Fibroblast of the conjunctiva (primary cell): ENCODE measurements at places on chromosomes 13 and 19.

GRCh38 chr13:112910616-112911280, 58.3 kb upstream of the MCF2L start:
- DNase-seq = no peak

- no peak for DNase-seq
These were observed 83.0 kb upstream of the FNDC3A start for GRCh38 chr13:48892688-48893075.

GRCh38 chr19:41425174-41426115, 1.7 kb downstream of the B3GNT8 start:
- DNase-seq = no peak

DNA sequence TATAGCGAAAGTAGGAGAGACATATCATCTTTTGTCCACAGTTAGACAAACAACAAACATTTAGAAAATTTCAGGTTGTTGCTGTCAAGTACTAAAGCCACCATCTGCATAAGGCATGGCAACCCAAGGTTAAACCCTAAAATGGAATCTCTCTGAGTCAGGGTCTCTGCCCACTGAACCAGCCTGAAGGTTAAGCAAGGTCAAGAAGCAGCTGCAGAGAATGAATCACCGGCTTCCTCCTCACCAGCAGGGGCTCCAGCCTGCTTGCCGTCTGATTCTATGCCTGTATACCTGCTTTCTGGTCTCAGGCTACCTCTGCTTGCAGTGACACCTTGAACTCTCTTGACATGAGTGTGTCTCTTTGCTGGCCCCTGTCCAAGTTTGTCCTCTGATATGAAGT, 726.2 kb upstream of the SGCG start:
- no peak for DNase-seq

GRCh38 chr19:31979362-31979761, 366.0 kb upstream of the ZNF507 start:
- no peak for DNase-seq

GRCh38 chr13:95480791-95481780, 71.4 kb upstream of the CLDN10 start:
- DNase-seq = no peak

DNA sequence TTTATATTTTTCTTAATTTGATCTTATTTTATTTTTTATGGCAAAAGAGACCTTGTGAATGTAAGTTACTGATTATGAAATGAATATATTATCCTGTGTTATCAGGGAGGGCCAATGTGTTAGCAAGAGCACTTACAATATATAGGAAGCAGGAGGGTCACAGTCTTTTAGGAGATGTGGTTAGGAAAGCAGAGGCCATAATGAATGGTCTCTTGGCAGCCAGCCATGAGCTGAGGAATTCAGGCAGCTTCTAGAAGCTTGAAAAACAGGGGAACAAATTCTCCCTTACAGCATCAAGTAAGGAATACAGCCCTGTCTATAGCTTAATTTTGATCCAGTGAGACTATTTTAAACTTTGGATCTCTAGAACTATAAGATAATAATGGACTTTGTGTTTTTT, 2374.6 kb downstream of the PCDH9 start:
- DNase-seq = no peak

DNA sequence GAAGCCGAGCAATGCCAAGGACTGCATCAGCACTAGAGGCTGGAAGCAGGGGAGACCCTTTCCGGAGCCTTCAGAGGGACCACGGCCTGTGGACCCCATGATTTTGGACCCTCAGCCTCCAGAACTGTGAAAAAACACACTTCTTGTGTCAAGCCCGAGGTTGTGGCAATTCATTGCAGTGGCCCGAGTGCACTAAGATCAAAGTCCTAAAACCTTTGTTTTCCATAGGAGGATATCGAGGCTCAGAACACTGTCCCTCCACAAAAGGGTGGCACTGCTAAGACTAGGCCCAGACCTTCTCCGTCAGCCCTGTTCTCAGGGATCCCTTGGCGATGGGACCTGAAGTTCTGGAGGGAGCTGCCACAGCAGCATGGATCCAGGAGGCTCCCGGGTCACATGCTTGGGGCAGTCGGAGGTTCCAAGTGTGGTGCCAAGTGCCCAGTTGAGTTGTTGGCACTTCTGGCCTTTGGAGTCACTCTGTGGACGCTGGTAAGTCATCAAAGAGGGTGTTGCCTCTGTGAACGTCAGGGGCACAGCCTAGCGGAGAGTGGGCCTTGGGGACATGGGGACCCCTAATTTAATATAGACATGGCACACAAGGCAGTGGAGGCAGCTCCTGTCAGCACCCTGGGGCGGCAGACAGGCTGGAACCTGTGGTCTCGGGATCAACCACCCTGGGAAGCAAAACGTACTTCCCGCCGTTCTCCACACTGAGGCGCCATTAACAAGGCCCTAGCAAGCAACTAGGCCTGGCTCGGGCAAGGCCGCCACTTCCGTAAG, 199.2 kb downstream of the COL4A1 start:
- DNase-seq = no peak

DNA sequence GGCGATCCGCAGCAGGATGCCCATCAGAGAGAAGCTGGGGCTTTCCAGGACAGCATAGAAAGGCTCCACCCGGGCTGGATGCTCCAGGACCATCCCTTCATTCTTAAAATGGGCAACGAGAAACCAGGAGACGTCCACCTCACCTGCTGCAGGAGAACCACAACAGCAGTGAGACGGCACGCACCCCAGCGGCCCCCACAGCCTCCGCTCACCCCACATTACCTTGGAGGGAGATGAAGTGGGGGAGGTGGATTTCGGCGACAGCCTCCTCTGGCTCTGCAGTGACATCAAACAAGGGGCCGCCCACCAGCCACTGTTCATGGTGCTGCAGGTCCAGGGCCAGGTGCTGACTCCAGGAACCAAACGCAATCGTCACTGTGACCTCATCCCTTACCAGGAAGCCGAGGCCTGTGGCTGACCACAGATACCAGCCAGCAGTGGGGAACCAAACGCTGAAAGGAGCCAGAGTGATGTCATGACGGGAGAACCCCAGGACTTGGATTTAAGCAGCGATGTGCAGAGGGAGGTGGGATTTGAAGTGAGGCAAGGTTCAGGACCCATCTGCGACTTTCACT, 25.1 kb downstream of the CARD8 start:
- no peak for DNase-seq

- no peak for DNase-seq
These were observed 11.7 kb downstream of the KCTD12 start for GRCh38 chr13:76874479-76874878.

GRCh38 chr19:39038098-39038497, 5.7 kb upstream of the FBXO27 start:
- no peak for DNase-seq

DNA sequence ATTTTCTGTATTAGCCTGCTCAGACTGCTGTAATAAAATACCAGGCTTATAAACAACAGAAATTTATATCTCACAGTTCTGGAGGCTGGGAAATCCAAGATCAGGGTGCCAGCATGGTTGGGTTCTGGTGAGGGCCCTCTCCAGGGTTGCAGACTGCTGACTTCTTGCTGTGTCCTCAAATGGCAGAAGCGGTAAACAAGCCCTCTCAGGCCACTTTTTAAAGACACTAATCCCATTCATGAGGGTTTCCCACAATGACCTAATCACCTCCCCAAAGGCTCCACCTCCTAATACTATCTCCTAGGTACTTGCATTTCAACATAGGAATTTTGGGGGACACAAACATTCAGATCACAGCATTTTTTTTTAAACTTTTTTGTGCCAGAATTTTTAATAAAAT, 159.3 kb downstream of the PDS5B start:
- DNase-seq = no peak

- DNase-seq = no peak
These were observed 7.7 kb downstream of the ATP4B start for GRCh38 chr13:113650275-113650674.

DNA sequence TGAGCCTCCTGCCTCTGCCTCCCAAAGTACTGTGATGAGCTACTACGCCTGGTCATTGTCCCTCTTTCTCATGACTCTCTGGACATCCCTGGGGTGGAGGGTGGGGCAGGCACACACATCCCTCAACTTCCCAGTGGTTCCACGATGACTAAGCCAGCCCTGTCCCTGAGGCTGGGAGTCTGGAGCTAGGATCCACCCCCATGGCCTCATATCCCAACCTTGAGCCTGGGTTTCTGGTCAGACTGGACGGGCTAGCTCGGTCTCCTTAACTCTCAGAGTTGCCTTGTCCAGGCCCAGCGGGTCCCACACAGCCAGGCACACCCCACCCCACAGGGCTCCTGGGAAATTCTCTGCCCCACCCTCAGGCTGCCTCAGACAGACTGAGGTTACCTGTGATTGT, 19.6 kb downstream of the IER2 start:
- no peak for DNase-seq

GRCh38 chr13:37531049-37531448, 67.5 kb downstream of the POSTN start:
- DNase-seq = no peak

GRCh38 chr13:50901701-50902100, 7.9 kb upstream of the RNASEH2B start:
- no peak for DNase-seq

DNA sequence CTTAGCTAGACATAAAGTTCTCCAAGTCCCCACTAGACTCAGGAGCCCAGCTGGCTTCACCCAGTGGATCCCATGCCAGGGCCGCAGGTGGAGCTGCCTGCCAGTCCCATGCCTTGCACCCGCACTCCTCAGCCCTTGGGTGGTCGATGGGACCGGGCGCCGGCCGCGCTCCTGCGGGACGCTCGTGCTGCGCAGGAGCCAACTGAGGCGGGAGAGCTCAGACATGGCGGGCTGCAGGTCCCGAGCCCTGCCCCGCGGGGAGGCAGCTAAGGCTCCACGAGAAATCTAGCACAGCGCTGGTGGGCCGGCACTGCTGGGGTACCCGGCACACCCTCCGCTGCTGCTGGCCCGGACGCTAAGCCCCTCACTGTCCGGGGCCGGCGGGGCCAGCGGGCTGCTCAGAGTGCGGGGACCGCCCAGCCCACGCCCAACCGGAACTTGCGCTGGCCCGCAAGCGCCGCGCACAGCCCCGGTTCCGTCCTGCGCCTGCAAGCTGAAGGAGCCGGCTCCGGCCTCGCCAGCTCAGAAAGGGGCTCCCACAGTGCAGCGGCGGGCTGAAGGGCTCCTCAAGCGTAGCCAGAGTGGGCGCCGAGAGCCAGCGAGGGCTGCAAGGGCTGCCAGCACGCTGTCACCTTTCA, 5.8 kb downstream of the PARP4 start:
- DNase-seq = no peak

DNA sequence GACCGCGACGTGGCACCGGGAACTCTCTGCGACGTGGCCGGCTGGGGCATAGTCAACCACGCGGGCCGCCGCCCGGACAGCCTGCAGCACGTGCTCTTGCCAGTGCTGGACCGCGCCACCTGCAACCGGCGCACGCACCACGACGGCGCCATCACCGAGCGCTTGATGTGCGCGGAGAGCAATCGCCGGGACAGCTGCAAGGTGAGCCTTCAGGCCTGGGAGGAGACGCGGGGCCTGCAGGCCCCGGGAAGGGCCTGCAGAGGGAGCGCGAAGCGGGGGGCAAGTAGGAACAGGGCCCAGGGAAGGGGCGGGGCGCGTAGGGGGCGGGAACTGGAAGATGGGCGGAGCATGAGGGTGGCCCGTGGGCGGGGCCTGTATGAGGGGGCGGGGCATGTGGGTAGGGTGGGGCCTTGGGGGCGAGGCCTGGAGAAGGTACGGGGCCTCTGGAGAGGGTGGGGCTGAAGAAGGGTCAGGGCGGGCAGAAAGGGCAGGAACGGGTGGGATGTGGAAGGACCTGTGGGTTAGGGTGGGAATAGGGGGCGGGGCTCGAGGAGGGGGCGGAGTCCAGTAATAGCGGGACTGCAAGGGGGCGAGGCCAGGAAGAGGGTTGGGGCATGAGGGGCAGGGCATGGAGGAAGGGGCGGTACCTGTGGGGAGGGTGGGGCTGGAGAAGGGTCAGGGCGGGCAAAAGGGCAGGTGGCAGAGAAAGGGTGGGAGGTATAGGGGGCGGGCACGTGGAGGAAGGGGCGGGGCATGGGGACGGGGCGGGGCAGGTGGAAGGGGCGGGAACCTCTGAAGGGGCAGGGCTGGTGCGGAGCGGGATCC, 2.5 kb downstream of the CFD start:
- no peak for DNase-seq

DNA sequence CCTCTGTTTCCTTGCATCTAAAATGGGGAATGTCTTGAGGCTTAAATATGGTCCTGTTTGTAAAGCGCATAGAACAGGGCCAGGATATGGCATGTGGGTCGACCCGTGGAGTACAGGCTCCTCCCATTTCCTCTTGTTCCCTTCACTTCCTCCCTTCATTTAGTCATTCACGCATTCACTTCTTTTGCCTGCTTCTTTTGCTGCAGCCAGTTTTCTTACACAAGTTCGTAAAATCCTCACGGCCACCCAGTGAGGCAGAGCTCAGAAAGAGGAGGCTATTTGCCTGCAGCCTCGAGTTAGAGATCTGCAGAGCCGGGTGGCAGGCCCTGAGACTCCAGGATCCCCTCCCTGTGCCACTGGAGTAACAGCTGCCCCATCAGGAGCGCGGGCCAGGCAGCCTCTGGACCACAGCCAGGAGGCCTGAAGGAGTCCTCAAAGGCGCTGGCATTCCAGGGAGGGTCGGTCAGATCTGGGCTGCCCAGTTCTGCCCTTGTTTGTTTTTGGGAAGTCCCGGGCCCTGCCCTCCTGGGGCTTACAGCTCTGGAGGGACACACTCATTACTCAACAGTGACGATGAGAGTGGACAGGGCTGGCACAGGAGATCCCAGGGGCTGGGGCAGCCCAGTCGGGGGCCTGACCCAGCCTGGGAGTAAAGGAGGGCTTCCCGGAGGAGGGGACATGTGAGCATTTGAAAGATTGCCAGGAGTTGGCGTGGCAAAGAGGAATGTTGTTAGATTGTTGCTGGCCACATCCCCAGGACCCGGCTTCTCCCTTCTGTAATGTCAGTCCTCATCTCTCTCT, 4.6 kb downstream of the PPP5C start:
- DNase-seq = peak; percentile 44

- no peak for DNase-seq
These were observed 117.8 kb downstream of the IRS2 start for GRCh38 chr13:109668433-109669233.

- peak; percentile 47 for DNase-seq
These were observed 9.5 kb upstream of the MBNL2 start for GRCh38 chr13:97212601-97213040.

DNA sequence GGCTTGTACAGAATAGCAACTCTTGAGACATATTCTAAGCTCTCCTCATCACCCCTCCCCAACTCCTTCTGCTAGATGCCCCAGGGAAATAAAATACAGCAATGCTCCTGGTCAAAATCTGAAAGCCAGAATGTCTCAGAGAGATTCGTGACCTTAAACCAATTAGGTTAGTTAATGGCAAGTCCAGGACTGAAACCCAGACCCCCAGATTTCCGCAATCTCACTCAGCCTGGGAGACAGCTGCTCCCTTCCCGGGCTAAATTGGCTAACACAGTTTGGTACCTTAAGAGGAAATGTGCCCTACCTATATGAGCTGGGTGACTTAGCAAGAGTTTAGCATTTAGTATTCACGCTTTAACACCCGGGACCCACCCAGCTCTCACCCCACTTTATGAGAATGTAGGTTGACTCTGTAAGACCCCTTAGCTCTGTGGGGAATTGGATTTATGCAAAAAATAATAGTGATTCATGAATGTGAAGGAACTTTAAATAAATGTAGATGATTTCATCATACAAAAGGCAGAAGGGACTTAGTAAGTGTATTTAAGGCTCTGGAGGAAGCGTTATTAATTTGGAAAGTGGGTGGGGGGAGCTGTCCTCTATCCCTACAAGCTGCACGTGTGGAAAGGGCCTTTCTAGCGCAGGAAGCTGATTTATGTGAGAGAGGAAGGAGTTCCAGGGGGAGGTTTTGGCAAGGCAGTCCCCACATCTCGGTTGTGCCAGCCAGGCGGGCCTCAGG, 1.1 kb downstream of the DLEU7 start:
- DNase-seq = no peak

- DNase-seq = no peak
These were observed 8.3 kb downstream of the F7 start for GRCh38 chr13:113113846-113114271.
